Naive thymus-derived CD4-positive, alpha-beta T cell (primary cell): ENCODE measurements at places on chromosomes 2 and 18.

DNA sequence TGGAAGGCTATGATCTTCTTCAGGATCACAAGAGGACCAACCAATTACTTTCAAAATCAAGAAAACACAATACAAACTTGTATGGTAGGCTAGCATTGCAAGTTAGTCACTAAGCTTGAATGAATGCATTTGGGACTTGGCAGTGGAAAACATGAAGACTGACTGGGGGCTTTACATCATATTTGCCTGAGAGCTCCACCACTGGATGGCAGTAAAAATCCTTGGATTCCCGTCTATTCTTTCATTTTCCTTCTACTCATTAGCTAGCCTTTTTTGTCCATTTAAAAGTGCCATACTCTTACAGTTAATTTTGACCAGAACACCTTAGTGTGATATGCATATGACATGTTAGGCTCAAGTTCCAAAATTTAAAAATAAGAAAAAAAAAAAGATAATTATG, 63.5 kb upstream of the RASGRP3 start:
- no peak for DNase-seq

- DNase-seq = no peak
These were observed 17.6 kb downstream of the LCLAT1 start for GRCh38 chr2:30464544-30465170.

DNA sequence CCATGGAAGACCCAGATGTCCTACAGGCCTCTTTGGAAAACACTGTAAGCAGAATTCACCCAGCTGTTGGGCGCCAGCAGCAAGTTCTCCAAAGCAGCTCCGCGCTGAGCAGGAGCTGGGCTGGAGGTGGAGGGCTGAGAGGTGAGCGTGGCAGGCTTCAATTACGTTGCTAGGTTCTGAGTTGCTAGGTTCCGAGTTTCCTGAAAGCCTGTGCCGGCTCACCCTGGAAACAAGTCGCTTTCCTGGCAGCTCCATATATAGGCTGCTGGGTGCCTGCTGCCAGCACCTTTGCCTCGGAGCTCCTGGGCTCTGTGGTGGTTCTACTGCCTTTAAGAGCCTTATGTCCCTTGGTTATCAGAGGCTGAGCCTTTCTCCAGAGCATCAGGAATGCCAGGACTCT, 14.4 kb upstream of the EGR4 start:
- DNase-seq = no peak

GRCh38 chr2:234502285-234502918, 5.5 kb upstream of the ARL4C start:
- DNase-seq = no peak

DNA sequence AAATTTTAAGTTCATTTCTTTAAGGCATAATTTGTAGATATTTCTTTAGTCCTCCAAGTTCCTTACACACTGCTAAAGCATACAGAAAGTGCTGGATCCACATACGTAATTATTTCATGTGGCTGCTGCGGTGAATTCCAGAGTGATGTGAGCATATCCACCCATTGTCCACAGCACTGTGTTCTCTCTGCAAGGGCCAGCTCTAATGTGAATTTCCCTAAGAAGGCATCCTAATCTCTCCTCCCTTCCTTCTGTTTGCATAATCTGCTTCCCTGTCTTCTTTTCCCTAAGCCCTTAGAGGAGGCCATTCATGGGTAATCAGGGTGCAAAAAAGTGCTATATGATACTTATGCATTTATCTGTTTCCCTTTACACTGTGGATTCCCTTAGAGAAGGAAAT, 57.2 kb downstream of the COBLL1 start:
- DNase-seq = no peak

GRCh38 chr2:233655043-233655442, 16.7 kb upstream of the UGT1A9 start:
- DNase-seq = no peak

GRCh38 chr2:121063471-121063870, 221.5 kb downstream of the TFCP2L1 start:
- DNase-seq = no peak

DNA sequence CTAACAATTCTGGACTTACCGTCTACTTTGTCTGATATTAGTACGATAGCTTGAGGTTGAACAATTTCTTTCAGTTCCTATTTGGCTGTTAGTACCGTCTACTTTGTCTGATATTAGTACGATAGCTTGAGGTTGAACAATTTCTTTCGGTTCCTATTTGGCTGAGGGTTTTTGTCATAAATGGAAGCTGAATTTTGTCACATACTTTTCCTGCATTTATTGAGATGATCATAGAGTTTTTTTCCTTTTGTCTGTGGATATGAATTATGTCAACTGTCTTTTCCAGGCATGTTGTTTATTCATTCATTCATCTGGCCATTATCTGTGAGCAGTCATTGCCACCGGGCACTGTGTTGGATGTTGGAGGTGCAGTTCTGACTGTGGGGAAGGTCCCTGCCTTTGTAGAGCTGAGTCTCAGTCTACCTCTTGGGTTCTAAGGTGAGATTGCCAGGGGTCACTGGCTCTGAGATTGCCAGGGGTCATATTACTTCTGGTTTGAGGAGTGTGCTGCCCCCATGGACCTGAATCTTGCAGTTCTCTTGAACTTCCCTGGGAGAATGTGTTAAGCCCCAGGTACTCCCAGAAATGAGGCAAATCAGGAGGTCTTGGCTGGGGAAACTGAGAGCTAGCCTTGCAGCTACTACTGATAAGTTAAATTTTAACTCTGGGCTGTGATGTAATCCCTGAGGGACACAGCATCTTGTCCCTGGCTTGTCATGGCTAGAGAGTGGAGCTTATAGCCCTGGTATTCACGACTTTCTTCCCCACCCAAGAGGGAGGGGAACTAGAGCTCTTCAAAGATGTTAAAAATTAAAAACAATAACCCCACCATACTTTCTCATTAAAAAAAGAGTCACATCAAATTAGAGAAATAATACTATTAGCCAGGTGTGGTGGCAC, 89.1 kb upstream of the MBOAT2 start:
- no peak for DNase-seq

DNA sequence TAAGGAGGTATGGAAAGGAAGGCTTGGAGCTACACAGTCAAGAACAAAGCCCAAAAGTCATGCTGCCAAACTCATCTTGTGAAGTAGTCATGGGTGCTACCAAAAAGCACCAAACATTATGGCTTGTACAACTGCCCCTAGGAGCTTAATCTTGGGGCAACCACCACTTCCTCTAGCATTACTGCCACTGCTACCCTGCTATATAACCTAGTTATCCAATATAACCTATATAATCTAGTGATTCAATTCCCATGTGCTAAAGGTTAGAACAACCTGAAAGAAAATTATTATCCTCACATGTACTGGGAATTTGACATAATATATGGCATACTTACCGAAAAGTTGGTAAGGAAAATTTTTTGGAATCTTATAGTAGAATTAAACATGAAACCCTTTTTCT, 102.6 kb upstream of the RBBP8 start:
- no peak for DNase-seq

DNA sequence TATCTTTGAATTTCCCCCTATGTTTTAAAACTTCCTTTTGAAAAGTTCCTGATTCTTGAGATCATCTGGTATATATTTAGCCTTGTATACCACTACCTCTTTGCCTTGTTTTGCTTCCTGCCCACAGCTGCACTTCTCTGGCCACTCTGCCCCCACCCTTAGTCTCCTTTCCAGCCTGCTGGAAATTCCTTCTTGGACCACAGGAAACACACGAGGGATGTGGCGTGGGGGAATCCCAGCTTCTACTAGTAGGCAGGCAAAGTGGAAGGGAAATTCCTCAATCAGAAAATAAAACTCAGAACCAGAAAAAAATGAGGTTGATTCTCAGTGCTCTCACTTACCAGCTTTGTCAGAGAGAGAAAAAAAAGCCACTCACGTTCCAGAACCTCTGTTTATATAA, 13.4 kb downstream of the IL18RAP start:
- DNase-seq = no peak

GRCh38 chr2:168455645-168456520, at the start of gene CERS6:
TSS of gene CERS6 (plus strand) at chr2:168456272. CDS start at chr2:168456449, 177 bp downstream.
- peak; percentile 67 for DNase-seq

GRCh38 chr2:47086054-47086471, 69.0 kb downstream of the STPG4 start:
- no peak for DNase-seq

DNA sequence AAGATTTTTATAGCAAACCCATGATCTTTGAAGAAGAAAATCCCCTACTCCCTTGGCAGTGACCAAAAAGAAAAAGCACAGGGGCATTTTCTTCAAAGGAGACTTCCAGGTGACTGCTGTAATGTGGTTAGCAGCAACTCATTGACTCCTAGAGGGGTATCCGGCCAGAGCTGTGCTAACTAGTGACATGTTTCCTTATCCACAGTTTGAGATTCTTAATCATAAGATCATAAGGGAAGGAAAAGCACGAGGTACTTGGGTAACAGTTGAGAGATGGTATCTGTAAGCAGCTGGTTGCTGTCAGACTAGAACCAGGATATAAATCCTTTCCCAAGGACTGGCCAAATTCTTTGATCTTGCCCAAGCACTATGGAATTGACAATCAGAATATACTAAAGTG, 124.7 kb downstream of the MREG start:
- DNase-seq = no peak

- peak; percentile 85 for DNase-seq
These were observed 73.9 kb downstream of the ARL4C start for GRCh38 chr2:234422981-234423431.

- DNase-seq = no peak
These were observed 63.4 kb upstream of the GPC1 start for GRCh38 chr2:240372101-240372500.

DNA sequence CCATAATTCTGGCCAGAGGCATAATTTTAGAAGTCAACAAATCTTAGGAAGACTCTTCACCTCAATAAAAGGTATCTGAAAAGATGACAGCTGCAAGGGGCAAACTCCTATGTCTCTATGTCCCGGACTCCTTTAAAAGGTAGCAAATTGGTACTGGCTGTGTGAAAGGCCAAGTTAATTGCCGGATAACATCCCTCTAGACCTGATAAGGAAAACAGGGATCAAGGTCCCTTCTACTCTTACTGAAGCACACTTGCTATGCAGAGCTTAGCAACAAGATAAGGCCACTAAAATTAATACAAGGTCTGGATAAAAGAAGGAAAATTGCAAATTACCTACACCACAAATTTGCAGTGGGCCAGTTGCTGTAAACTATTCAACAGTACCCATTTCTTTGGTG, 141.0 kb upstream of the EPC2 start:
- DNase-seq = no peak

DNA sequence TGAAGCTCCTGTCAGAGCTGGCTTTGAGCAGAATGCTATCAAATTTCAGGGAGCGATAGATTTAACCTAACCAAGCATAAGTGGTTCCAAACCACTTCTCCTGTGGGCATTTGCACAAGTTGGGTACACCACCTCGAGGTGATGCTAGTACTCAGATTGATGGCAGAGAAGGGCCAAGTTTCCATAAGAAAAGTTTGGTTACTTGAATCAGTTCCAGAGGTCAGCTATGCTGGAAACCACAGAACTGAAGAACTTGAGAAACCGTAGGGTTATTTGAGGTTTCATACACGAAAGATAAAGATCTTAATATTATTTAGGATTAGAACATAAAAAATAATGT, 238.2 kb upstream of the SOX11 start:
- no peak for DNase-seq

DNA sequence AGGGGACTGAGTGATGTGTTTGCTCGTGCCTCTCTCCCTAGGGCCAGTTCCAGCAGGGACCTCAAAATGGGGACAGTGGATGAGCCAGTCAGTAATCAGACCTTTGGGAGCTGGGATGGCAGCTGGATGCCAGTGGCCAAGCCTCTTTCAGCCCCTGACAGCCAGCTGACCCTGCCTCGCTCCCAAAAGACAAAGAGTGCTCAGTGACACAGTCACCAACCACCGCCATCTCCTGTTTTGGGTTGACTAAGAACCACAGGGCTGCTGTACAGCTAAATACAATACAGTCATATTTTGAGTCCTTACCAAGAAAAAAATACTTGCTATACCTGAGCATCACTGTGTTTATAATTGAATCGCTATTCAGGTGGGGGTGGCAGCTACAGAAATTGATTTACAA, 75.7 kb downstream of the POU3F3 start:
- DNase-seq = no peak

- DNase-seq = no peak
These were observed 81.7 kb upstream of the FAM98A start for GRCh38 chr2:33680644-33681363.

DNA sequence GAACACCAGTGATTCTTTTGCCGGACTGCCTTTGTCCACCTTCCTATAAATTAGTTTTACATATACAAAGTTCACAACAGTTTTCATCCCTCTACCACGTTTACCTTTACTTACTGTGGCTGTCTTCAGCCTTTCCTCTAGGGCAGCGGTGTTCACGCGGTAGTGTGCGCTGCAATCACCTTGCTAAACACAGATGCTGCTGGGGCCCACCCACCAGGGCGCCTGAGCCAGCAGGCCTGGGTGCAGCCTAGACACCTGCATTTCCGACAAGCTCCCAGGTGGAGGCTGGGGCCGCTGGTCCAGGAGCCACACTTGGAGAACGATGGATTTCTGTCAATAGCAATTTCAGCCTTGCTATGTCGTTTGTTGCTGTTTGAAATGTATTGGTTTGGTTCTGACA, 83.1 kb downstream of the NDUFA10 start:
- no peak for DNase-seq

- DNase-seq = no peak
These were observed 199.7 kb downstream of the PID1 start for GRCh38 chr2:229071292-229071976.

- DNase-seq = no peak
These were observed 158.9 kb upstream of the BOD1L2 start for GRCh38 chr18:56988022-56988421.

- no peak for DNase-seq
These were observed 125.9 kb downstream of the GPD2 start for GRCh38 chr2:156562124-156562523.

DNA sequence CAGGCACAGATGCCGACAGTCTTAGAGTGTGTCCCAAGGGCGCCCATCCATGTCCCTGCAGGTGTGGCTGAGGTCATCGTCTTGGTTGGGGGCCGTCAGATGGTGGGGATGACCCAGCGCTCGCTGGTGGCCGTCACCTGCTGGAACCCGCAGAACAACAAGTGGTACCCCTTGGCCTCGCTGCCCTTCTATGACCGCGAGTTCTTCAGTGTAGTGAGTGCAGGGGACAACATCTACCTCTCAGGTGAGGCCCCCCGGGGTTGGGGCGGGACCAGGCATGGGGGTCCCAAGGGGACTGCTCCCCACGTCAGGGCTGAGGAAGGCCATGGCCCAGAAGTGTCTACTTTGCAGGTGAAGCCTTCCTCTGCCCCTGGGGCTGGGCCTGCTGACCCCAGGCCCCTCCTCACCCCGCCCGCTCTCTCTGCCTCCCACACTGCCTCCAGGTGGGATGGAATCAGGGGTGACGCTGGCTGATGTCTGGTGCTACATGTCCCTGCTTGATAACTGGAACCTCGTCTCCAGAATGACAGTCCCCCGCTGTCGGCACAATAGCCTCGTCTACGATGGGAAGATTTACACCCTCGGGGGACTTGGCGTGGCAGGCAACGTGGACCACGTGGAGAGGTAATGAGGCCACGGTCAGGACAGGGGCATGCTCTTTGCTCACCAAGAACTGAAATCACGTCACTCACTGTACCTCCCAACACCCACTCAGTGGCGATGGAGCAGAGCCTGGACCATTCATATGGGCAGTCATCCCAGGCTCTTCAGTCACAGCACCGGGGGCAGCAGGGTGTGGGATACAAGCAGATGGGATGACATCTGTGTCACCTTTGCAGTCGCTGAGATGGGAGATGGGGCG, 230.8 kb downstream of the ATAD2B start:
- DNase-seq = no peak

GRCh38 chr2:159557437-159558034, 58.8 kb downstream of the BAZ2B start:
- no peak for DNase-seq

GRCh38 chr2:137231628-137232027, 466.3 kb downstream of the THSD7B start:
- DNase-seq = no peak

GRCh38 chr18:79423211-79424007, 27.7 kb downstream of the NFATC1 start:
- DNase-seq = no peak
